ENCODE measurements at places on chromosomes 12 and 14. TPM values are rescaled to one million over a fixed set of nuclear protein-coding genes. Genes with fewer than 3 reads are reported as not detected.

The PLA2G1B gene
- not detected for total RNA-seq

The ASPG gene
- not detected for total RNA-seq

The ETFBKMT gene
- 1.1 TPM for total RNA-seq

The PTPRR gene
- total RNA-seq: not detected

The CAPZA3 gene
- total RNA-seq: not detected

The CCDC198 gene
- total RNA-seq: not detected

The KRT72 gene
- not detected for total RNA-seq

The SLC25A47 gene
- not detected for total RNA-seq

The SLC6A15 gene
- total RNA-seq: not detected

The EML5 gene
- 3.9 TPM for total RNA-seq

The RERGL gene
- not detected for total RNA-seq

The TMTC1 gene
- total RNA-seq: not detected

The DYNLL1 gene
- total RNA-seq: 269 TPM

The PRR4 gene
- 0.80 TPM for total RNA-seq

Measured in activated CD8-positive, alpha-beta memory T cell treated with anti-CD3 and anti-CD28 coated beads for 36 hours (primary cell).